ENCODE measurements at places on chromosomes 12 and 14. TPM values are rescaled to one million over a fixed set of nuclear protein-coding genes. Genes with fewer than 3 reads are reported as not detected.

The HSPB8 gene
- total RNA-seq, result 1.1 TPM

The TSPAN11 gene
- total RNA-seq, result 2.3 TPM

The C12orf50 gene
- total RNA-seq, result not detected

The TSPAN8 gene
- total RNA-seq, result not detected

The SLC6A12 gene
- 0.06 TPM for total RNA-seq

The TMPRSS12 gene
- total RNA-seq, result not detected

The CTSG gene
- total RNA-seq, result not detected

The LPAR5 gene
- not detected for total RNA-seq

The TARBP2 gene
- 41.0 TPM for total RNA-seq

The CABP1 gene
- 0.16 TPM for total RNA-seq

The PTPRR gene
- 0.65 TPM for total RNA-seq

The GLS2 gene
- total RNA-seq, result 0.44 TPM

The PTHLH gene
- 0.25 TPM for total RNA-seq

The KHNYN gene
- 63.4 TPM for total RNA-seq

The RBM25 gene
- 51.2 TPM for total RNA-seq

The NDUFA12 gene
- total RNA-seq, result 112 TPM

The MYH6 gene
- total RNA-seq, result not detected

The GAPDH gene
- 4,830 TPM for total RNA-seq

The NRL gene
- total RNA-seq, result 0.82 TPM

The FICD gene
- 5.0 TPM for total RNA-seq

The SMCO2 gene
- 0.32 TPM for total RNA-seq

The BEGAIN gene
- total RNA-seq, result not detected

The SLC8A3 gene
- 1.3 TPM for total RNA-seq

The WDHD1 gene
- 14.5 TPM for total RNA-seq

The CATSPERB gene
- not detected for total RNA-seq

The ACVRL1 gene
- total RNA-seq, result 413 TPM

The RTL1 gene
- not detected for total RNA-seq
